ENCODE measurements at places on chromosomes 1 and 21. TPM values are rescaled to one million over a fixed set of nuclear protein-coding genes. Genes with fewer than 3 reads are reported as not detected.

Gene AK5
- 0.22 TPM for polyA plus RNA-seq

Gene DNAJC8
- polyA plus RNA-seq, result 79.5 TPM

Gene SORT1
- polyA plus RNA-seq, result 2.8 TPM

Gene IGSF21
- polyA plus RNA-seq, result not detected

Gene CLCA1
- polyA plus RNA-seq, result 0.05 TPM

Gene ATP1B1
- polyA plus RNA-seq, result 32.8 TPM

Gene ANKRD65
- 5.1 TPM for polyA plus RNA-seq

Gene ZNF670
- polyA plus RNA-seq, result 1.9 TPM

Gene OVAAL
- polyA plus RNA-seq, result not detected

Gene NPPA
- polyA plus RNA-seq, result not detected

Gene MANEAL
- 0.37 TPM for polyA plus RNA-seq

Gene AMPD1
- not detected for polyA plus RNA-seq

Gene HAX1
- 126 TPM for polyA plus RNA-seq

Gene GLRX2
- 13.4 TPM for polyA plus RNA-seq

- peak; percentile 71 for DNase-seq
Measured at GRCh38 chr1:223776075-223776814, 63.9 kb downstream of the CAPN2 start.

DNA sequence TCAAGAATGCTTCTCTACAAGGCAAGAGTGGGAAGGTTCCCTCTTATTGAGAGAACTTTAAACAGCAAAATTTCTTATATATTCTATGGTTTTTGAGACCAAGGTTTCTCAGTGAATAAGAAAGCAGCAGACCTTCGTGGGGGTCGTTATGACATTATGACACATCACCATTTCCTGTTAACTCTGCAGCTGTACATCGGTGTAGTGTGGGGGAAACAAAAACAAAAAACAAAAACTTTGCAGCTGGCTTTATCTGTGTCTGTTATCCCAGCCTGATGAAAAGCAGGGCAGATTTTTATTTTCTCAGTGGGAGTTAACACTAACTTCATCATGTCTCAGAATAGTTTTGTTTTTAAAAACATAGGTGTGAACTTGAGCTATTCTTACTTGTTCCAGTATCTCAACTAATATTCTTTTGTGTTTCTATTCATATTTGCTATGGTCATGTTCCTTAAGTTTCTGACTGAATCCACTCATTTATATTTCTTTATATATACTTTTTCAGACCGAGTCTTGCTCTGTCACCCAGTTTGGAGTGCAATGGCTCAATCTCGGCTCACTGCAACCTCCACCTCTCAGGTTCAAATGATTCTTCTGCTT lies 2.1 kb downstream of the SDE2 start:
- DNase-seq, result no peak

DNA sequence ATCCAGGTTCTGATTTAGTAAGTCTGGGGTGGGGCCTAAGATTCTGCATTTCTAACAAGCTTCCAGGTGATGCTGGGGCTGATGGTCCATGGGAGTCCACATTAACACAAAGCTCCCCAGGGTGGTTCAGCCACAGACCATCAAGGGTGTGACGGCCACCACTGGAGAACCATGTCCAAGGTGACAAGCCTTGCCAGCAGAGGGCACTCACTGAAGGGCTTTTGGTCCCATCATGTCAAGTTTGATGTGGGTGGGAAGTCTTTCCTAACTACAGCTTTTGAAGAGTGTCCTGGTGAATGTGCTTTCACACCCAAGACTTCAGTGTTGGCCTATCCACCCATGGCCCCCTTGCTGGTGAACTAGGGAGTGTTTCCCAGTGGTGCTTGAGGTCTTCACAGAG lies 67.1 kb downstream of the UBE2T start:
- DNase-seq, result no peak

- DNase-seq, result no peak
Measured at GRCh38 chr1:97745912-97746311, 174.9 kb downstream of the DPYD start.

- no peak for DNase-seq
Measured at GRCh38 chr1:58997637-58998036, 213.8 kb upstream of the JUN start.

DNA sequence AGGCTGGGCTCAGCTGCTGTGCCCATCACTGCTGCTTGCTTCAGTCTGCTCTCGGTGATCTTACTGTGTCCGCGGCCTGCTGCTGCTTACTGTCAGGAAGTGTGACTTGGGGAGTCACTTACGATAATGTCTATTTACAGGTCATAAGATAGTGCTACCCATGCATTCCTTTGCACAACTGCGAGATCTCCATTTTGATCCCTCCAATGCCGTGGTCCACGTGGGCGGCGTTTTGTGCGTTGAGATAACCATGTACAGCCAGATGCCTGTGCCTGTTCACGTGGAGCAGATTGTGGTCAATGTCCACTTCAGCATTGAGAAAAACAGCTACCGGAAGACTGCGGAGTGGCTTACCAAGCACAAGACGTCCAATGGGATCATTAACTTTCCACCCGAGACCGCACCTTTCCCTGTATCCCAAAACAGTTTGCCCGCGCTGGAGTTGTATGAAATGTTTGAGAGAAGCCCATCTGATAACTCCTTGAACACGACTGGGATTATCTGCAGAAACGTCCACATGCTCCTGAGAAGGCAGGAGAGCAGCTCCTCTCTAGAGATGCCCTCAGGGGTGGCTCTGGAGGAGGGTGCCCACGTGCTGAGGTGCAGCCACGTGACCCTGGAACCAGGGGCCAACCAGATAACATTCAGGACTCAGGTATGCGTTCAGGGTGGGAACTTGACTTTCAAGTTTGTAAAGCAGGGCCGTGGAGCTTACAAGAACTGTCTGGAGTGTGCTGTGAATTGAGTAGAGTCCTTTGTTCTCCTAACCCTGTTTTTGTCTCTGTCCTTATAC lies 24.4 kb upstream of the PWP2 start:
- peak; percentile 9 for DNase-seq

GRCh38 chr1:75310067-75310466 lies 175.9 kb downstream of the LHX8 start:
- no peak for DNase-seq

GRCh38 chr1:3907031-3907534 lies 7.0 kb upstream of the C1orf174 start:
- DNase-seq, result no peak

DNA sequence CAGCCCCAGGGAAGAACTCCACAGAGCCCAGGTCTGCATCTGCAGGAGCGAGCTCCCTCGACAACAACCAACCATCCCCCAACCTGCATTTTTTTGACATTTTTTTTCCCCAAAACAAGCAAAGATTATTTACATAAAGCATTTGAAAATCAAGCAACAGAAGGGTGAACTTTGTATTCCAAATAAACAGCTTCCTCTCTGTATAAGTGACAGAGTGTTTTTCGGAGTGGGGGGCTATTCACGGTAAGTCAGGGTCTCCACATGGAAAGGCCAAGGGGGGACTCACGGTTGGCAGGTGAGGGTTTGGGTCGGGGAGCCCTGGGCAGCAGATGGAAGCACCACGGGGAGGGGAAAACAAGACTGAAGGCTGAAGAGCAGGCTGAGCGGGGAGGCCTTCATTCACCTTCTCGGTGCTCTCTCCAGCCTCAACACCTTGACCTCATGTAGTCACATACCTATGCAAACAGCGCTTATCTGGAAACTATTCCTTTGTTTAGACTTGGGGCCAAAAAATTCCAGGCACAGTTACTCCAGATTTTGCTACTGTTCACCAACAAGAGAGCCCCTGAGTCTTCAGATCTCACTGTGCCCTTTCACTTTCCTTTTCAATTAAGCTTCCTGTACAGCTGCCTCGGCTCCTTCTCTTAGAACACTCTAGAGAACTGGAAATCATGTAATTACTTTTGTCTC lies 27.6 kb downstream of the C2CD2 start:
- DNase-seq, result no peak

GRCh38 chr1:191320062-191320461 lies 838.2 kb upstream of the RGS18 start:
- DNase-seq, result no peak

- DNase-seq, result no peak
Measured at GRCh38 chr1:46455951-46456350, 33.7 kb upstream of the DMBX1 start.

- DNase-seq, result no peak
Measured at GRCh38 chr1:32889731-32890278, 3.5 kb downstream of the HPCA start.

GRCh38 chr1:55128418-55128995 lies 86.7 kb downstream of the USP24 start:
- DNase-seq, result no peak

DNA sequence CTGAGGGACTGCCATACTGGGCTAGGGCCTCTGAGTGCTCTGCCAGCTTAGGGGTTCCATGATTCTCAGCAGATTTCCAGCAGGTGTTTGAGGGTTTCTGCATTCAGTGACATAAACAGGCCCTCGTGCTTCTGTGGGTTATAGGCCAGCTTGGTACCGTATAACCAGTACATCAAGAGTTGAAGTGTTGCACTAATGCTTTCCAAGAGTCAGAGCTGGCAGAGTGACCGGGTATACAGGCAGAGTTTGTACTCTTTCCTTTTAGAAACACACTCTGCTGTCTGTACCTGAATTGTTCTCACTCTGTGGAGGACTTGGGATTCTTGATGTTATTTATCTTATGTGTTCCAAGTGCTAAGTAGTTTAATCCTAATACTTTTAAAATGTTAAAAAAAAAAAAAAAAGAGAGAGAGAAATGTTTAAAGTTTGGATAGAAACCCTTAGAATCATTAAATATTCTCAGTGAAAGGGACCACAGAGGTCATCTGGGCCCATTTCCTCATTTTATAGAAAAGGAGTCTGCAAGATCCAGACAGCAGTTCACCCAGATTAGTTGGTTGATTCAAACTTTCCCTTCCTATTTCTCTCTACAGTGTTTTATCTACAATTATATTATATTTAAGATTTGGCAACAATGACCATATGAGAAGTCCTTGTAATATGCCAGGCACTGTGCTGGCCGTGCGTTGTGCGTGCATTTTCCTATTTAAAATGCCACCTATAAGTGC lies 325.8 kb downstream of the KIF26B start:
- DNase-seq, result no peak

Data from keratinocyte (primary cell).